Iris pigment epithelial cell (primary cell): ENCODE measurements at places on chromosomes 12 and 14.

GRCh38 chr12:81615026-81615588, 144.0 kb downstream of the PPFIA2 start:
- no peak for DNase-seq

GRCh38 chr12:84412226-84412625, 500.4 kb downstream of the SLC6A15 start:
- DNase-seq, result no peak

DNA sequence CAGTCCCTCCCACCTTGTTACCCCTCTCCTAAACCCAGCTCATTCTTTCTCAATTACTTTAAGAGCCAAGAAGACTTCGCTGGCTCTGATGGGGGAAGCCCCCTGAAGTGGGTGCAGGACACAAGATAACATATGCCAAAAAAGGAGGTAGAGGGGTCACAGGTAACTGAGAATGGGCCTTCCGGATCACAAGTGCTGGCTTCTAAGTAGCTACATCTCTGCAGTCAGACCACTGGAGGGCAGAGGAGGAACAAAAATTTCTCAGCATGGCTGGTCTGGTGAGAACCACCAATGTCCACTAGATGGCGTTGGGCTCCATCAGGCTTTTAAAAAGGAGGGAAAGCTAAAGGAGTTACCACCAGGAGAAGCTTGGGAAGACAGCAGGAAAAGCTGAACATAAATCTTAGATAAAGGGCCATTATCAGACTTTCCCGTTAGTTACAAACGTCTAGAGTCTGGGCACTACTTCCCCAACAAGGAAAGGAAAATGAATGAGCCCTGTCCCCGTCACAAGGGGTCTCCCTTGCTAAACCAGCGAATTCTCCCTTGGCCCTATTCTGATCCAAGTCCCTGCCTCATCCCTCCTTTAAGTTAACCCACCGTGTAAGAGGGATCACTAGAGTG, 11.6 kb upstream of the CDH24 start:
- peak; percentile 89 for DNase-seq

- DNase-seq, result no peak
These were observed 406.3 kb downstream of the ATP23 start for GRCh38 chr12:58347691-58348090.

DNA sequence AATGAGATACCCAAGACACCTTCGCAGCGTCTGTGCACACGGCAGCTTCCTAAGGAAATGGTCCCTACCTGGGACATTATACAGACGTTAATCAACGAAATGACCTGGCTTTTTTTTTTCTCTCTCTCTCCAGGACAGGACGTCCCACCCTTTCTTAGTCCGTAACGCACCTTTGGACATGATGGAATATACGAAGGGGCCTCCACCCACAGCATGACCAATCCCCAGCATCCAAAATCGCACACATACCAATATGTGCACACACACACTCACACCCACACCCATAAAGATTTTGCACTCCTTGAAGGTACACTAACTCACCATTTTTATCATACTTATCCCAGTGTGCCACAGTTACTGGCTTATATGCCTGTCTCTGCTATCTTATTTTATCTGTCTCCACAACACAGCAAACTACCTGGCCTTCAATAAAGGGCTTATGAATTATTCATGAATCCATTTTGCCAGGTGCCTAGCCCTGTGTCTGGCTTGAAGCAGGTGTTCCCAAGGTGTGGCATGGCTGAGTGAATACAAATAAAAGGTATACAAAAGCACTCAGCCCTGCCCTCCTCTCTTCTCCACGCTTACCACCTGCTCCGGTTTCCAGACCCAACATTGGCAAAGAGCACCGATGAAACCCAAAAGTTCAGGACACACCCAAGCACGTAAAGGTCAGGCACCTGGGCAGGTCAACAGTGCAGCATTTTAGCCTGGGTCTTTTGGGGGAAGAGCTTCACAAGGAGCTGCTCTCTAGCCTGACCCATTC, 2.2 kb downstream of the SCNN1A start:
- no peak for DNase-seq

DNA sequence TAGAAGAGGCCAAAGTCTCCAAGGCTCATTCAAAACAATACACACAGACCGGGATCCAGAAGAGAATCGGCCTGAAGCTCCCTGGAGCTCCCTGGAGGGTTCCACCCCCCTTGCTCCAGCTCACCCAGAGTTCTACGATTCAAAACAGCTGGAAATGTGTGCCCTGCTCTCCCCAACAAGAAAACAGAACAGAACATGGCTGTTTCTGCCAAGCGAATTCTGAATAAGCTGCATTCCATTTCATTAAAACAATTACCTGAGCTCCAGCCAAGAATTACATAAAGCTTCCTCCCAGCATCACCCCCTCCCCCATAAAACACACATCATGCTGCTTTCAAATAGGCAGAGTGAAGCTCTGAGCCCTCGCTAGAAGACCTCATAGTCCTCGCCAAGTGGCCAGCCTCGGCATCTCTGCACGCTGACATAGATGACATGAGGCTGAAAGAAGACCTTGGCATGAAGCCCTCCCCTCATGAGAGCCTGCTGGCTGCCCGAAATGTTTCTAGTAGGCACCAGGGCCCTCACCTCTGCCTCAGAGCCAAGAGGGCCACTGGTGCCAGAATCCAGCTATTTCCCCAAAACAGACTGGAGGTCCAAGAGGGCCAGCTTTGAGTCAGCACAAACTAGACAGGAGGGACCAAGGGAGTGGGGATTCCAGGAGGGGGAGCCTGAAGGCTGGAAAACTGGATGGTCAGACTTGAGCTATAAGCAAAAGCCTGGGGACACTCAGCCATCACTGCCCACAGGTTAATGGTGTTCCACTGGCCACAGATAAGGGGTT, 8.3 kb downstream of the PXN start:
- peak; percentile 93 for DNase-seq

GRCh38 chr14:52015411-52016030, 26.2 kb downstream of the RTRAF start:
- DNase-seq, result peak; percentile 45

- DNase-seq, result no peak
These were observed 22.8 kb downstream of the GSTZ1 start for GRCh38 chr14:77343662-77344061.

- DNase-seq, result no peak
These were observed 74.4 kb upstream of the FBRSL1 start for GRCh38 chr12:132415327-132416120.

DNA sequence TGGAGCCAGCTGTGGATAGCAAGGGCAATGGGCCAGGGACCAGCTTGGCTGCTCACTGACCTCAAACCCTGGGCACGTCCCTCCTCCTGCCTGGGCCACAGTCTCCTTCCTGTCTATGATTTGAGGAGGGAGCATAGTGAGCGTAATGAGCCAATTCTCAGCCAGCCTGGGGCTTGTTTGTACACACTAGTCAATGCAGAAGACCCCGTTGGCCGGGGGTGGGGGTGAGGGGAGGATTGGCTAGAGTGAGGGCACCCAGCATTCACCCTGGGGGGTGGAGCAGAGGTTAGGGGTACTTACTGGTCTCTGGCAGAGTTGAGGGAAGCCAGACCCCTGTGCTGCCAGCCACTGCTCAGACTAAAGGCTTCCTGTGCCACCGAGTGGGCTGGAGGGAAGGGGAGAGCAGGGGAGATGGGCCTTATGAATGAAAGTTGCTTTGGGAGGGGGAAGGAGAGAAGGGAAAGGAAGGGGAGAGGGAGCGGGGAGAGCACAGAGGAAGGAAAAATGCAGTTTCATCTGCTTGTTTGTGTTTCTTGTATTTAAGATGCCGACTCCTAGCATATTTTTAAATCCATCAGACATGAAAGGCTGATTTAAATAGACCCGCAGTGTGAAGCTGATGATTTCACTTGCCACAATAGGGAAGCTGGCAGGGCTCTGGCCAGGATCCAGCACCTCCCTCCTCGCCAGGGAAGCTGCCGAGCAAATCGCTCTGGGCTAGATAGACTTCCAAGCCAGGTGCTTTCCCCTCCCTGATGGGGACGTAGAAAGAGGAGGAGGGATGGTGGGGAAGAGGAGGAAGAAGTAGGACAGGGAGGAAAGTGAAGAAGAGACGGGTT, 114.0 kb downstream of the PRMT8 start:
- peak; percentile 6 for DNase-seq

DNA sequence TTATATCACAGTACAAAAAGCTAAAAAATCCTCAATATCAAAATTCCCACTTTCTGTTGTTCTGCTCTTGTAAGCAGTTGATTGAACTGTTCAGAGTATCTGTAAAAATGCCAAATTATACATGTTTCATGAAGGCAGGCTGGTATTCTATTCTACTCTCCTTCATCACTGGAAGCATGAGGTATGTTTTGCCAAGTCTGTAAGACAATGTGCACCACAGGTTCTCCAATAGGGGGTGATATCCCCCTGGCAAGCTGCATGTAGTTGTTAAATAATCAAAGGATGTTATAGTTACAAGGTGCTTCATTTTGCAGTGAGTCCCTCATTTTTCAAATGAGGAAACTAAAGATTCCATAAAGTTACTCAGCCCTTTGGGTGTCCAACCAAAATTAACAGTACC, 15.1 kb upstream of the NEK9 start:
- DNase-seq, result peak; percentile 54

- DNase-seq, result peak; percentile 49
These were observed 694 bp downstream of the AKAP5 start for GRCh38 chr14:64465831-64466554.

DNA sequence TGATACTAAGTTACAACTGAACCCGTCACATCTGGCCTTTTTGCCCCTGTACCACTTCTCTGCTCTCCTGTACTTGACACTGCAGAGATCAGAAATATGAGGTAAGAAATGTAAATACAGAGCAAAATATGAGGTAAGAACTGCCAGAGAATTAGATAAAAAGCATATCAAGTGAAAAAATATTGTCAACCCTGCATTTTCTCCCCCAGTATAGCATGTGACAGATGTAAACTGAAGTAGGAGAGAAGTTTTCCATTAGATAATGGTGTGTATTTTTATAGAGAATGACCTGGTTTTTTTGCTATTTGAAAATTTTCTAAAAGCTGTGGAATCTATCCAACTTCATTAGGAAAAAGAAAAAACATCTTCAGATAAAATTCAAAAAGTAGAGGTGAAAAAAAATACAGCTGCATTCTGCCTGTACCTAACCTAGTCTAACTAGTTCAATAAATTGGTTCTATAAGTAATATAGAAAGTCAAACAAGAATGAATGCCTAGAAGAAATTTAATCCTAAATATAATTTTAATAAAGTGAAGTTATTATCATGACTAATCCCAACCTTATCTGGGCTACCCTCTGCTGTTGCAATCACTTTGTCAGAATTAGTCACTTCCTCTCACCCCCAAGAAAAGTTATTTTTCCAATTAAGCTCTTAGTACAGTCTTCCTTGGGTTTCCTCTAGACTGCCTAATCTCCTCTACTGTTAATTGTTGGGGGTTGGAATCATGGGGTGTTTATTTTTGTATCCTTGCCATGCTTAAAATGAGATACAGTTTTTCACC, 210.0 kb downstream of the RASSF9 start:
- DNase-seq, result peak; percentile 92

GRCh38 chr12:114917953-114918352, 234.0 kb upstream of the TBX3 start:
- no peak for DNase-seq

- DNase-seq, result no peak
These were observed 213.6 kb downstream of the ADGRD1 start for GRCh38 chr12:131167334-131167733.

DNA sequence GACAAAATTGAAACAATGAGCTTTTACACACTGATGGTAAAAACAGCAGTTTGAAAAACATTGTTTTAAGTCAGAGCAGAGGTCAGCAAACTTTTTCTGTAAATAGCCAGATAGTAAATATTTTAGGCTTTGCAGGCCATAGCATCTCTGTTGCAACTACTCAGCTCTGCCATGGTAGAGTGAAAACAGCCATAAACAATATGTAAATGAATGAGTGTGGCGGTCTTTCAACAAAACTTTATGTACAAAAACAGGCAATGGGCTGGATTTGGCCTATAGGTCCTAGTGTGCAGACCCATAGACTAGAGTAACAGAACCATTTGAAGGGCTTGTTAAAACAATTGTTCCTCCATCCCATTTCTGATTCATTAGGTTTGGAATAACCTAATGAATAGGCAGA, 114.8 kb downstream of the TGFB3 start:
- no peak for DNase-seq

DNA sequence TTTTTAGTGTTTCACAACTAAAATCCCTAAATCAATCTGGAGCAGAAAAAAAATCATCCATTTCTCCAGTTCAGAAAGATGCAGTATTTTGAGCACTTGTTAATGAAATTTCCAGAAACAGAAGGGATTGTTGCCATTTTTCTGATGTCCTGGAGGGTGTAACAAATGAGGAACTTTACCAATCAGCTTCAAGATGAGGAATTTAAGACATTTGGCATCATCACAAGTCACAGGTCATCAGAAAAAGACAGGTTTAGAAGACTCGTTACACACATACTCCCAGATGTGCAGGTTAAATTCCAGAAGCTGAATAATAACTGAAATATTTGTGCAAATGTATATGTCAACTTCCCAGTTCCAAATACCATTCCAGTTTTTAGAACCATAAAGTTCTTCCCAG, 482 bp upstream of the PSMC1 start:
- DNase-seq, result no peak

- peak; percentile 43 for DNase-seq
These were observed 1009.5 kb upstream of the TMEM132C start for GRCh38 chr12:127257366-127257935.
